Dermis blood vessel endothelial cell (primary cell): ENCODE measurements at places on chromosomes 4 and X. TPM values are rescaled to one million over a fixed set of nuclear protein-coding genes. Genes with fewer than 3 reads are reported as not detected.

The BTC gene
- 0.17 and 0.28 TPM in 2 replicates for total RNA-seq

- peak; percentile 39 for DNase-seq
Observed at GRCh38 chr4:86898562-86898961, 6.3 kb upstream of the C4orf36 start.

- DNase-seq = peak; percentile 56
Observed at GRCh38 chrX:119008110-119008744, 33.8 kb downstream of the LONRF3 start.

DNA sequence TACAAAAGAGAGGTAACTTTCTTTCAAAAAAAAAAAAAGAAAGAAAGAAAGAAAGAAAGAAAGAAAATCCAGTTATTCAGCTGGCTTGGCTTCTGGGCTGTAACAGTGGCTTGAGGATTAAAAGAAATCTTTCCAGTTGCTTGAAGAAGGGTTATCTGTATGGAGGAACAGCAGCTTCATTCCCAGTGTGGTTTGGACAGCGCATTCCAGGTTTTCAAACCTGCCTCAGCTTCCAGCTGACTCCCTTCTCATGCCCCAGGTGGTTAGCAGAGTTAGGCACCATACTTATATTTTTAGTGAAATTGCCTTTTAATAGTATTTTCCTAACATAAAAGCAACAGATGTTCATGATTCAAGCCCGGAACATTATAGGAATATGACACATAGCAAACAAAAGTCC is 48.6 kb downstream of the TMEM164 start:
- peak; percentile 3 for DNase-seq

DNA sequence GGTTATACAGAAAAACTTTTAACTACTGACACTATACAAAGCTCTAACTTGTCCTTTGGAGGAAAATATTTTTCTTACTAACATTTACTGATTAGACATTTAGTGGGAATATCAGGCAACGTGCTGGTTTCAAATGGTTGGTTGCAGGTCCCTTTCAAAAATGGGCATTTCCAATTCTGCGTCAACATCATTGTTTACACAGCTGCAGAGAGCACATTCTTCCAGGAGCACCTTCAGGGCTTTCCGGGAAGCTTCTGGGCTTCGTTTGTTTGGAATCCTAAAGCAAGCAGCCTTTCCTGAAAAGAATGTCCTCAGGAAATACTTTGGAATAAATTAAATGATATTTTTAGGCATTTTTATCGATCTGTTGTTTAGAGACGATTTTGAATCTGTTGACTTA is 289.7 kb downstream of the TRIML1 start:
- DNase-seq = peak; percentile 35

The FRMD7 gene
- total RNA-seq = not detected in 2 replicates

DNA sequence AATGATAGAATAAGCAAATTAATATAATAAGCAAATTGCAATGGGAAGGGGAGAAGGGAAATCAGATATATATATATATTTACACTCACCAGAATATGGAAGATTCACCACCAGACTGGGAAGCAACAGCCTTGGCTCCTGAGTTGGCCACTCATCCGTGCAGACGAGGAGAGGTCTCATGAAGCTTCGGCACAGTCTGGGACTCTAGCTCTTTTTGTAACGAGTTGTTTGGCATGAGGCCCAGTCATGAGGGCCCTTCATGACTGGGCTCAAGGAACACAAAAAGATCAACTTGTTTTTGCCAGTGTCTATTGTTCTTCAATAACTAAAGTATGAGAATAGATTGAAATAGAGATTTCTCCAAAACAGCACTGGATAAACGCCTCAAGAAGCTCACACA is 176.4 kb downstream of the ADGRA3 start:
- DNase-seq = no peak

GRCh38 chr4:164096766-164097518 is 602.5 kb downstream of the TMA16 start:
- no peak for DNase-seq

GRCh38 chr4:16942491-16942890 is 44.0 kb upstream of the LDB2 start:
- no peak for DNase-seq

The ADH4 gene
- not detected in 2 replicates for total RNA-seq

DNA sequence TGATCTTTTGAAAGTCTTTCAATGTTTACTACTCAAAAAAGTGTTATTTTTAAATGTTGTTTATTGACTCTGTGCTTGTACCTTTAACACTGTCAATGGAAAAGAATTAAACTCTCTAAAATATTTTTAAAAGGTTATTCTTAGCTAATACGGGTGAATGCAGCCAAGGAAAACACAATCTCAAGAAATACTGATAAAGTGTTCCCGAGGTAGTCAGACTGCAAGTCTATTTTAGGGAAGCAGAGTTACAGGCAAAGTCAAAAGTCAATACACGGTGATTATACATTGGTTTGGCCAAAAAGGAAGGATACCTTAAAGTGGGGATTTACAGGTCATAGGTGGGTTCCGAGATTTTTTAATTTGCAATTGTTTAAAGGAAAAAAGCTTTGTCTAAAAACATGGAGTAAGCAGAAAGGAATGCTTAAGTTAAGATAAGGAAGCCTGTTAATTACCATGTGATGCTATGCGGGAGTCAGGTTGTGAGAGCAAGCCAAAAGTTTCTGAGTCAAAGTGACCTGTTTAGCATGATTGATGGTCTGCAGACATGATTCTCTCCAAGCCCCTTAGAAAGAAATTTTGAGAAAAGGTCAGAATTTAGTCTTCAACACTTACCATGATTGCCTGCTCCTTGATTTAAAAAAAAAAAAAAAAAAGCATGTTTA is 288.4 kb downstream of the KLHL4 start:
- no peak for DNase-seq

The HSD17B13 gene
- not detected in 2 replicates for total RNA-seq

The METTL14 gene
- 54.4 and 63.8 TPM in 2 replicates for total RNA-seq

GRCh38 chr4:15805583-15806517 is 27.7 kb downstream of the CD38 start:
- peak; percentile 80 for DNase-seq

DNA sequence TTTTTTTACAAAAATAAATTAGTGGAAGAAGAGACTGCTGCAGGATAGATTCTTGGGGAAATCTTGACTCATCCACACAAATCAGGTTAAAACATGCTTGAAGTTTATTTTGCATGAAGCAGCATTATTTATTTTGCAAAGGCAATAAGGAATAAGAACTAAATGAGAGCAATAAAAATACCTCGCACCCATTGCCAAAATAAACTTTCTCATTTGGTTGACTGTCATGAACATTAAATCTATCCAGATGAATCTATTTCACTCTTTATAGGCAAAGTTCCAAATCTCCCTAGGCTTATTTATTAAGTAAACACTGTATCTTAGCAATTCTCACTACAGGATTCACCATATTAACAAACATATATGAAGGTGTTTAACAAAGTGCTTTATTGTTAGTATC is 58.9 kb downstream of the HOPX start:
- no peak for DNase-seq

The WDR1 gene
- total RNA-seq = 344 and 584 TPM in 2 replicates

The RAI2 gene
- total RNA-seq = 2.2 and 2.4 TPM in 2 replicates

The GPR78 gene
- total RNA-seq = not detected in 2 replicates

The CDS1 gene
- 0.05 TPM in 1 of 2 replicates, not detected in the other for total RNA-seq

GRCh38 chr4:128477540-128477939 is 189.9 kb upstream of the PGRMC2 start:
- no peak for DNase-seq

DNA sequence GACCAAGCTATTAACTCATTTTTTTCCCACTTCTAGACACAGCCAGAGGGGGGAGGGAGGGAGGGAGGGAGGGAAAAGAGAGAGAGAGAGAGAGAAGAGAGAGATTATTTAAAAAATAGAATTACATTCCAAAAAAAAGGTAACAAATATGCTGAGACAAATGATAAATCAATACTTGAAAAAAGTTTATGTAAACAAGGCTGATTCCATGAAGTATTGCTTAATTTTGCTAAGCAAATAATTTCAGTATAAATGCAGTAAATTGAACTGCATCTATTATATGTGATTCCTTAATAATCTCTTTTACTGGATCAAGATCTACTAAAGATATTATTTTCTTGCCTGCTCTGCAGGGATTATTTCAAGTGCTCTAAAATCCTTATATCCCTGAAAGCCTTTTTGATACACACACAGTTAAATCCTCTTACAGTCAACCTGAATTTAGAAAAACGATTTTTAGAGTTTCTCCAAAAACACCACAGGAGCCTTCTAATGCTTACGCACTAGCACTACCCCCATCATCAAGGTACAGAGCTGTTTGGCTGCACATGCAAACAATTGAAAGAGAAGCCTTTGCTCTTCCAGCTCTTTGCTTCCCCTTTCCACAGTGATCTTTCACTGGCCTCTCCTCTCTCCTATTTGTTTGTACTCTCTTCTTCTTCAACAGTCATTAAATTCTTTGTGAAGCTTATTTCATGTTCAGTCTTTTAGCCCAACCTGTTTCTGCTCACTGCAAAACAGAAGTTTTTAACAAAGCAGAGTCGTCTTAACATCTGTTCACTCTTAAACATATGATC is 426.3 kb upstream of the FAM241A start:
- no peak for DNase-seq

DNA sequence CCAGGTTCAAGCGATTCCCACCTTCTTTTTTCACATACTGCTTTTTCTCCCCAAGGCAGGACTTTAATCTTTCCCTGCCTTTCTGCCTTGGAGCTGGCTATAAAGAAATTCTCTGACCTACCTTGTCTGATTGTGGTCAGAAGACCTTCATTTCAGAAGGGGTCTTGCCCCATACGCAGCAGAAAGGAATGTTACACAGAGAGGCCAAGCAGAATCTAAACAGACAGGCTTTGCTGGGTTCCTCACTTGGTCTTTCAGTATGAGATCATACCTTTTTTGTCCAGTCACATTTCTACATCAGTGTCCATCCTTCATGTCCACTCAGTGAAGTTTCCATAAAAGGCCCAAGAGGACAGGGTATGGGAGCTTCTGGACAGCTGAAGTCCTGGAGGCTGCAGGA is 108.3 kb upstream of the RBPJ start:
- DNase-seq = no peak

DNA sequence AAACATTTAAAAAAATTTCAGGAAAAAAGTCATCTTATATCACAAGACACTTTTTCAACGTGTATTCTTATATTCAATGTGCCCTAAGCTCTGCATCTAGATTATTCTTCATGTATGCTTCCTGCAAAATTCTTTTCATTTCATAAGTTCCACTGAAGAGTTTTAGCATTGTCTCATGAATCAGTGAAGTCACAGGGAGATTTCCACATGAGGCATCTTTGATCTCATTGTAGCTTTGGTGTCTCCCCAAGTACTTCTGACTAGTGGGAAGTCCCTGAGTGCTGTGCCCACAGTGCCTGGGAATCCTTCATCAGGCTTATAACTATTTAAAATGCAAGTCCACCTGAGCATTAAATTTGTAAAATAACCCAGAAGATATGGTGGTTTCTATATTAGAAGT is 123.8 kb downstream of the MAD2L1 start:
- no peak for DNase-seq

GRCh38 chr4:101630319-101630986 is 160.1 kb upstream of the BANK1 start:
- no peak for DNase-seq

- DNase-seq = no peak
Observed at GRCh38 chr4:153782581-153782980, 6.3 kb downstream of the SFRP2 start.

- DNase-seq = no peak
Observed at GRCh38 chrX:150573702-150574101, 5.3 kb downstream of the MTM1 start.

- peak; percentile 7 for DNase-seq
Observed at GRCh38 chrX:37912304-37912703, 64.9 kb upstream of the DYNLT3 start.

The FOXR2 gene
- not detected in 2 replicates for total RNA-seq

The HGFAC gene
- total RNA-seq = 0.28 and 0.51 TPM in 2 replicates

The XK gene
- 0.05 TPM in 1 of 2 replicates, not detected in the other for total RNA-seq

The DMP1 gene
- total RNA-seq = not detected in 2 replicates

The GPR173 gene
- total RNA-seq = 1.7 and 2.5 TPM in 2 replicates

The SLC25A53 gene
- 5.3 and 10.7 TPM in 2 replicates for total RNA-seq

DNA sequence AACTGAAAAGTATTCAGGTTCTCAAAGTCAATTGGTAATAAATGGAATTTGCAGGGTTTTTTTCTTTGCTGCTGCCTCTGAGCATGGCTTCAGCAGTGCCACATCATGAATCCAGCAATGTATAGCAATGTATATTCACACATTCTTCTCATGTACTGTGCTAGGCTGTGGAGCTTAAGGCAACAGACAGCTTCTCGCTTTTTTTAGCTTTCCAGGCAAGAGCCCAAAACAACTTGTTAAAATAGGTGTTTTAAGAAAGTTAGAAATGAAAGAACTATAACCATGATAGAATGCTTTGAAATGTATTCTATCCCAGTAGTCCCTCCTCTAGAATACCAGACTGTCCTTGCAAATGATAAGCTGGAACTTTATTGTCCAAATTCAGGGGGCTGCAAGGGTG is 30.4 kb downstream of the SMIM43 start:
- DNase-seq = no peak

The ERAS gene
- total RNA-seq = not detected in 2 replicates

- no peak for DNase-seq
Observed at GRCh38 chrX:75230296-75230695, 43.6 kb upstream of the UPRT start.

The NPY5R gene
- total RNA-seq = not detected in 2 replicates

The CT47B1 gene
- total RNA-seq = not detected in 2 replicates

DNA sequence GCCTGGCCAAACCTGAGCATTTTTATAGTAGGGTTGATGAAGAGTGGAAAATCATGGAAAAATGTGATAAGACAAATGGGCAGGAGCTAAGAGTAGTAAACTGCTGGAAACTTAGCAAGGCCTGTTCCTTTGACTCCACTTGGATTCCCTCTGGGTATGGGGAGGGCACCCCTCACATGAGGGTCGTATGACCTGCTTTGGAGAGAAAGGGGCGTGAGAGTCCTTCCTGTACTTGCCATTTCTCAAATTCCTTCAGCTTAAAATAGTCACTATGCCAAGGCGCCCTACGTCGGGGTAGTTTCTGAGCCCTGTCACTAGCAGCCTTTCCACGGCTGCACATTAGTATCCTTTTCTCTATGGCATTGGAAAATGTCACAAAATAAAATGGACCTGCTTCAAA is 49.1 kb downstream of the GPRIN3 start:
- no peak for DNase-seq

DNA sequence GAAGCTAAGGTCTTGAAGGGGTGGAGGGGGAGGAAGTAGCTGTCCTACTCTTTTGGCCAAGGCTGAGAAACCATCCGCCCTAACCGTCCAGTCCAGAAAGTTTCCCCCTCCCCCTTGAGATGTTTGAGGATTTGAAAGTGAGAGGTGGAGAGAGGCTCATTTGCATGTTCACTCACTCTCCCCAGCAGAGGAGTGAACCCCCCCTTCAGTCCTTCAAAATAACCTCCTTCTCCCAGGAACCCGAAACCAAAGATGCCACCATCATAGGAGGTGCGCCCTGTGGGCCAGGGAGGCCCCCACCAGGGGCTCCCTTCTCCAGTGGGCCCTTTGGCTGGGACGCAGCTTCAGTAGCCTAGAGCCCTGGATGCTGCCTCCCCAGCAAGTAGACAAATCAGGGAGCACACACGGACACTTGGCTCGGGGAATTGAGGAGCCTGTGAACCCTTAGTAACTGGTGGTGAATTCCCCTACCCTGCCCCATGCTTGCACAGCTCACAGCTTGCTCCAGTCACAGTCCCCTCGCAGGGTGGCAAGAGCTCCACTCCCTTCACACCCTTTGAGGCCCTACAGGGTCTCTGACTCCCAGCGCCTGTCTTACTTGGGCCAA is 25.6 kb downstream of the ELF4 start:
- no peak for DNase-seq

The PROM1 gene
- total RNA-seq = 0.14 and 1.0 TPM in 2 replicates
